ENCODE measurements at places on chromosomes 2 and 18. TPM values are rescaled to one million over a fixed set of nuclear protein-coding genes. Genes with fewer than 3 reads are reported as not detected.

TANK gene
- total RNA-seq = 69.4 TPM

STAT4 gene
- 1.5 TPM for total RNA-seq

CCL20 gene
- total RNA-seq = not detected

- DNase-seq = no peak
These were observed 36.7 kb downstream of the TET3 start for GRCh38 chr2:74021407-74021755.

- DNase-seq = peak; percentile 97
These were observed 265.9 kb downstream of the CELF4 start for GRCh38 chr18:37299471-37300304.

- DNase-seq = no peak
These were observed 62.9 kb upstream of the APCDD1 start for GRCh38 chr18:10391506-10391905.

Data from GM23248 (cell line).